NCI-H1092 (cell line): ENCODE measurements at places on chromosomes 12 and 14.
A peak's percentile ranks its signal among the peaks of the same experiment; 100 is the strongest.

DNA sequence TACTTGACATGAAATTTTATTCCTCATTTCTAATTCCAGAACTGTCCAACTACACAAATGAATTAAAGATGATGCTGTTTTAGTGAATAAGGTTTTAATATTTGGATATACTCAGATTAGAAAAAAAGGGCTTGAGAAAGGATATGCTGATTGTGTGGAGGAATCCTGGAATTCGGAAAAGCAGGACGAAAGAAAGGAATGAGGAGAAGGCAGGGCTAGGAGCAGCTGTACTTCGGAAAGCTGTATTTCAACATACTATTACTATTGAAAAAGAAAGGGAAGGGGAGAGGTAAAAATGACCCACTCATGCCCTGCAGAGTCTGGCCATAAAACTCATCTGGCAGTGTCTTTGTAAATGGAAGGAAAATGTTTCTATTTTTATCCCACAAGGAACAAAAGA lies 63.1 kb upstream of the PLBD1 start:
- no peak for DNase-seq

DNA sequence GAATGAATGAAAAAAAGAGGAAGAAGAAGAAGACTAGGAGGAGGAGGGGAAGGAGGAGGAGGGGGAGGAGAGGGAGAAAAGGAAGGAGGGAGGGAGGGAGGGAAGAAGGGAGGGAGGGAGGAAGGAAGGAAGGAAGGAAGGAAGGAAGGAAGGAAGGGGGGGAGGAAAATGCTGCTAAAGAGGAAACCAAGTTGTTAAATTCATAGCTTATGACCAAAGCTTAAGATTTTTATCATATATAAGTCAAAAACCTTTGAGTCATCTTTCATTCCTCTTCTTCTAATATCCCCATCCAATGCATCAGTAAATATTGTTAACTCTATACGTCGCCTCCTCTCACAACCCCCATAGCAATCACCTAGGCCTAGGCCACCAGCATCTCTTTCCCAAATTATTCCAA lies 117.3 kb downstream of the SLC2A13 start:
- DNase-seq: no peak

- peak; percentile 16 for DNase-seq
Observed at GRCh38 chr12:68317047-68317667, 15.0 kb downstream of the MDM1 start.

DNA sequence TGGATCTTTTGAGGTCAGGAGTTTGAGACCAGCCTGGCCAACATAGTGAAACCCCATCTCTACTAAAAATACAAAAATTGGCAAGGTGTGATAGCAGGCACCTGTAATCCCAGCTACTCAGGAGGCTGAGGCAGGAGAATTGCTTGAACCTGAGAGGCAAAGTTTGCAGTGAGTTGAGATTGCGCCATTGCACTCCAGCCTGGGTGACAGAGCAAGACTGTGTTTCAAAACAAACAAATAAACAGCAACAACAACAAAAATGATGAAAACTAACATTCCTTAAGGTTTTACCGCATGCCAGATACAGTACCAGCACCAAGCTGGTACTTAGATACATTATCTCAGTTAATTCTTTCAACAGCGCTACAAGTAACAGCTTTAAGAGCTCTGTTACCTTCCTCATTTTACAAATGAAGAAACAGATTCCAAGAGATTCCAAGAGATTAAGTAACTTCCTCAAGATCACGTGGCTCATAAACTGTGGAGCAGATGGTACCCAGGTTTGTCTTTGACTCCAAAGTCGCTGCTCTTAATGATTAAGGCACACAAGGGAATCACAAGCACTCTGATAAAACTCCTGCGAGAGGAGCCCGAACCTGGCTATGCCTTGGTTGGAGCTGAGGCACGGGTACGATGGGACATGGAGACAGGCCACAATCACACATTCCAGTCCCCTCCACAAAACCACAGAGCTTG lies 17.7 kb upstream of the PLEK2 start:
- no peak for DNase-seq

DNA sequence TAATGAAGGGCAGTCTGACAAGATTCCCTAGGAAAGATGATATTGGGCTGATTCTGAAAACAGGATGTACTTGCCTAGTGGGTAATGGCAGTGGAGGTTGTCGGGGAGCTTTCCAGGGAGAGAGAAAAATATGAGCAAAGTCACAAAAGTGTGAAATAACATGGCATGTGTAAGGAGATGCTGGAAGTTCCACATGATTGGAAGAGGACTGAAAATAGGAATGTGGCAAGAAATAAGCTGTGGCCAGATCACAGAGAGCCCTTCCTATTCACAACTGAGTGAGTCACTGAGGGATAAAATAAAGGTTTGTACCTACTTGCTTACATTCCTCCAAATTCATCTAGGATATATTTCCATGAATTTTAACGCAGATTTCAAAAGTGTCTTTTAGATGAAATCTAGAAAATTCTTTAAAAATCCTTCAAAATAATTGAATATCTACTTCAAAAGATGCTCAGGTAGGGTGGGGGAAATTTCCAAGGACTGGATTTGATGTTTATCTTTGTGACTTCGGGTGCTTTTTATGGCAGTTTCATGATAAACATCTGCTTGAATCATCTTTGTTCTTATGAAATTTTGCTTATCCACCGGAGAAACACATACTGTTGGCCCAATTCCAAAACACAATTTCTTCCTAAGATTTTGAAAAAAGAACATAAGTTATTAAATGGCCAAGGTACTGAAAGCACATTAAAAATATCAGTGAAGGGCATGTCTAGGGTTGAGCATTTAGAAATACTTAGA lies 36.3 kb upstream of the SLC2A13 start:
- DNase-seq: no peak

- no peak for DNase-seq
Observed at GRCh38 chr14:67423424-67423823, 11.5 kb upstream of the PLEK2 start.

- no peak for DNase-seq
Observed at GRCh38 chr14:80464531-80465149, 253.3 kb upstream of the DIO2 start.

DNA sequence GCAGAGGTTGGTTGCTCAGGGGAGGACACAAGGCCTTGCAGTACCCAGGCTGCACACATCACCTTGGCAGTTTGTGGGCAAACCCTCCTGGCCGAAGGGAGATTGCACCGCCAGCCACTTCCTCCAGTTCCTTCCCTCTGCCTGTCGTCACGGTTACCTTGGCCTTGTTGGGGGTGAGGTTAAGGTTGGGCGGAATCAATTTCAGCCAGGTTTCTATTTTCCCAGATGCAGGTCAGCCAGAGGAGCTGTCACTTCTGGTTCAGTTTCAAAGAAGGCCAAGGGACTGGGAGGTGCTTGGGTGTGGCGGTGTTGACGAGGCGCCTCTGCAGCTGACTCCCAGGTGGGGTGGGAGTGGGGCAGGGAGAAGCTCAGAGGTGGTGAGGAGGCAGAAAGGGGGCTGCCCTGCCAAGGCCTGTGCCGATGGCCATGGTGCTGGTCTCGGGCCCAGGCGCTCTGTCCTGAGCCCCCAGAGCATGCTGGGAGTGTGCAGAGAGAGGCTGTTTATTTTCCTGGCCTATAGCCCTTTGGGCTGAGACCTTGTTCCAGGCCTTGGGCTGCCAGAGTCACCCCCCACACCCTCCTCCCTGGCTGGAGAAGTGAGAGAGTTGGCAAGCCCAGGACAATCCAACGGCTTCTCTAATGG lies 31.4 kb downstream of the JDP2 start:
- DNase-seq: no peak

DNA sequence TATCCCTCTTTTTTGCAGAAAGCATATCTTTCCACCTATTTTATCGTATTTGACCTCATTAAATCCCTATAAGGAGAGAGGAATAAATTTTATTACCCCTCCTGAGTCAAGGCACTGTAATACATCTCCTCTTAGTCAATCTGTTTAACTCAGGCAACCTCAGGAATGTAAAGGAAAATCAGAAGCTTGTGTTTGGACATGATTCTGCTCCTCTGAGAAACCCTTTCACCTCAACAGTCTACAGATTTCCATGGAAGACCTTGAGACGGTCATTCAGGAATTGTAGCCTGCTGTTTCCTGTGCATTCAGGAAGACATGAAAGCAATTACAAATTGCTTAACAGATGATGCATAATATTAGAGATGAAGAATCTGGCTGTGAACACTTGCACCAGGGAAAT lies 360.8 kb downstream of the PAWR start:
- no peak for DNase-seq

GRCh38 chr12:127192391-127192790 lies 1074.6 kb upstream of the TMEM132C start:
- DNase-seq: no peak

GRCh38 chr12:80766897-80767296 lies 50.2 kb downstream of the MYF5 start:
- DNase-seq: no peak

- DNase-seq: no peak
Observed at GRCh38 chr12:48366131-48366530, 15.4 kb upstream of the ZNF641 start.

- no peak for DNase-seq
Observed at GRCh38 chr14:104121142-104121541, 17.2 kb upstream of the KIF26A start.

- DNase-seq: no peak
Observed at GRCh38 chr12:96104566-96104965, 69.2 kb upstream of the LTA4H start.

GRCh38 chr12:63078906-63079305 lies 72.1 kb downstream of the AVPR1A start:
- no peak for DNase-seq

GRCh38 chr14:95348395-95349080 lies 28.8 kb upstream of the CLMN start:
- no peak for DNase-seq

- DNase-seq: peak; percentile 62
Observed at GRCh38 chr12:48197549-48197970, 5.5 kb downstream of the OR10AD1 start.

DNA sequence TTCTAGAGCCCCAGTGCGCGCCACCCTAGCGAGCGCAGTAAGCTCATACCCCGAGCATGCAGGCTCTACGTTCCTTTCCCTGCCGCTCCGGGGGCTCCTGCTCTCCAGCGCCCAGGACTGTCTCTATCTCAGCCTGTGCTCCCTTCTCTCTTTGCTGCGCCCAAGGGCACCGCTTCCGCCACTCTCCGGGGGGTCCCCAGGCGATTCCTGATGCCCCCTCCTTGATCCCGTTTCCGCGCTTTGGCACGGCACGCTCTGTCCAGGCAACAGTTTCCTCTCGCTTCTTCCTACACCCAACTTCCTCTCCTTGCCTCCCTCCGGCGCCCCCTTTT lies 791 bp downstream of the TMEM233 start:
- DNase-seq: no peak

GRCh38 chr14:89401241-89401640 lies 15.8 kb downstream of the FOXN3 start:
- DNase-seq: no peak

DNA sequence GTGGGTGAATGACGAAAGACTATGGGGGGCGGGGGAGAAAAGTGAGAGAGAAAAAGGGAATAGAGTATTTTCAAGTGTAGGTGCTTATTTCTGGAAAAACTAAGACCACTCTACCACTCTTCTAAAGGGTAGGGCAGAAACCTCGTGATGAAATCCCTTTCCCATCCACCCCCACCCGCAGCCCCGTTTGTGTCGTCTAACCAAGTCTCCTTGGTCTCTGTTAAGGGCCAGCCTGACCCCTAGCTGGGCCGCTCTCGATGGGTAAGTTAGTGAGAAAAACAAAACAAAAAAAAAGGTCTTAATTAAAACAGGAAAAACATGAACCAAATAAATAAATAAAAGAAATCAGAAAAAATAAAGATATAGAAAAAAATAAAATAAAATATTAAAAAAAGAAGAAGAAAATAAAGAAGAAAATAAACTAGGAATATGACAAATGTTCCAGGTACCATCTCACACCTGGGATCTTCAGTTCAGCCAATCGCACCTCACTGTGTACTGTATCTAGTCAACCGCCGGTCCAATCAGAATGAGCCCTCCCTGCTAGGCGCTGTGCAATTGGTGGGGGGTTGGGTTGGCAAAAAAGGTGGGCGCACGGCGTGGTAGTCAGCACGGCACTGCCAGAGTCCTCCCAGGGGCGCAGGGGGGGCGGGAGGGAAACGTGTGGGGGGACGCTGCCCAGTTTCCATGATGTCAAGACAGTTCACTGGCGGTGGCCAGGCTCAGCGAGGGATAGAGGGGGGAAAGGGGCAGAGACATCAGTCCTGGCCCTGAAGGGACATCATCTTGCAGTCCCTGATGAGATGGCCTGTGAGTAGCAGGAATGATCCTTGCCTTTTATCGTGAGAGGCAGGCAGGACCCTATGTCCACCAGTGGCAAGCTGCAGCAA lies 9.8 kb upstream of the CDH24 start:
- DNase-seq: no peak

DNA sequence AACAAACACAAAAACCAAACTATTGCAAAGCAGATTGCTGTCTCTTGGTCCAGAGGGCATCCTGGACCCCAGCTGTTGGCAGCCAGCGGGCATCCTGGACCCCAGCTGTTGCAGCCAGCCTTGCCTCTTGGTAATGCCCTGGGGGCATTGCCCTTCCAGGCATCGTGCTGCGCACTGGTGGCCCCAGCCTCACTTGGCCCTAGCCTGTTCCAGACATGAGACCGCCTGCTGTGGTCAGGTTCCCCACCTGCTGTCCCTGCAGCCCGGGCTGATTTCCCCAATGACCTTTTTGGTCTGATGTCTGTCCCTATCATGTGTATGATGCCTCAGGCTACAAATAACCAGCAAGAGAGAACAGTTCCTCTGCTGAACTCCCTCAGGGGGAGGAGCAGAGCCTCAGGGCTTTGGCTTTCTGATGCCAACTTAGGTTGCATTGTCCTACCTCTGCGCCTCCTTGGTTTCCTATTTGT lies 20.8 kb downstream of the MLXIP start:
- no peak for DNase-seq

GRCh38 chr14:68639758-68640574 lies 152.9 kb downstream of the ZFP36L1 start:
- no peak for DNase-seq

- DNase-seq: no peak
Observed at GRCh38 chr12:9761419-9761781, 699 bp upstream of the CD69 start.

DNA sequence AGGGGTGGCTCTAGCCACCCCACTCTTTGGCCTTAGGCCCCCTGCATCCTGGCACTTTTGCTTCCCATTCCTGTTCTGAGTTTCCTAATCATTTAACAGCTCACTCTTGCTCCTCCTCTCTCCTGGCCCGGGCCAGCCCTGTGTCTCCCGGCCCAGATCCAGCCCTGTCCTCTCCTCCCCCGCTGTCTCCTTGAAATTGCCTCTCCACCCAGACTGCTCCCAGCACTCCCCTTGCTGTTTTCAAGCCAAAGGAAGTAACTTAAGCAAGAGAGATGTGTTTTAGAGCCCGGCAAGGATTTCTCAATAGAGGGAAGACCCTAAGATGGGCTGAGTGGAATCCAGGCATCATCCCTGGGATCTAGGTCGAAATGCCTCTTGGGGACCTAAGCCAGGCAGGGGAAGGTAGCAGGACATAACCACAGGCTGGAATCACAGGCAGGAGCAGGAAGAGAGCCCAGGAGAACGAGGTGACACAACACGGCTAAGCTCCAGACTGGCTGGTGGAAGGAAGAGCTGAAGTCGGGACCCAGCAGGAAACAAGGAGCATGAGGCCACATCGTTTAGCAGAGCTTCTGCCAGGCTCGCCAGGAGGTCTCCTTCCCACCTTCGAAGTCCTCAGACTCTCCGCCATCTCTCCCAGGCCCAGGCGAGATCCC lies 2.0 kb upstream of the LRP1-AS start:
- no peak for DNase-seq

GRCh38 chr14:49988080-49988990 lies 95.5 kb downstream of the ARF6 start:
- no peak for DNase-seq

- no peak for DNase-seq
Observed at GRCh38 chr14:75566321-75566720, 12.1 kb upstream of the FLVCR2 start.
